Aorta (tissue), 5 donors: ENCODE measurements at places on chromosomes 3 and 15. TPM values are rescaled to one million over a fixed set of nuclear protein-coding genes. Genes with fewer than 3 reads are reported as not detected.

DNA sequence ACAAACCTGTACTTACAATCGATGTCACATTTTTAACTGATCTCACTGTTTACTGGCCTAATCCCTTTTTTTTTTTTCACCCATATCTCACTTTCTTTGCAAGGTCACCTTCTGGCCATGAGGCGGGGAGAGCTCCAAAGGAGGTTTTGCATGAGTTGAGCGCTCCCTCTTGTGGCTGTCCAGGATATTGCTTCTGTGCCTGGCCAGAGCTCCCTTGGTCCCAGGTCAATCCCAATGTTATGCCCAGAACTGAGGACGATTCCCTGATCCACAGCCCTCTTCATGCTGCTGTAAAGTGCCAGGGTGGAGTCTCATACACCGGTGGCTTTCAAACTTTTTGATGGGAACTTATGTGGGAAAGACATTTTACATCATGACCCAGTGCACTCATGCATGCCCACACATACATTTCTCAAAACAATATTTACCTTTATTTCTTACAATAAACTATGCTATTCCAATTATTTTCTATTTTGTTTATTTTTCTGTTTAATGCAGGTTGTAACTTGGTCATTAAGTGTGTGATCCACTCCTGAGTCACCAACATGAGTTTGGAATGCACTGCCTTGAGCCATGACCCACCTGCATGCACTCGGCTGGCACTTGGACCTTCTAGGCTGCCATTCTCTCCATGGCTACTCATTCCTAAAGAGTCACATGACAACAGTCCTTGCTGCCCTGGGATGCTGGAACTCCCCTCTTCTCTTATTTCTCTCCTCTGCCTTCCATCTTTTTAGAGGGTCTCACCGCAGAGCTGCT, 9.6 kb upstream of the SST start:
- DNase-seq, result peak; percentile 90

GRCh38 chr3:53570709-53571108, 76.3 kb downstream of the CACNA1D start:
- no peak for DNase-seq

CEP63 gene
- 29.7 TPM for total RNA-seq

DNA sequence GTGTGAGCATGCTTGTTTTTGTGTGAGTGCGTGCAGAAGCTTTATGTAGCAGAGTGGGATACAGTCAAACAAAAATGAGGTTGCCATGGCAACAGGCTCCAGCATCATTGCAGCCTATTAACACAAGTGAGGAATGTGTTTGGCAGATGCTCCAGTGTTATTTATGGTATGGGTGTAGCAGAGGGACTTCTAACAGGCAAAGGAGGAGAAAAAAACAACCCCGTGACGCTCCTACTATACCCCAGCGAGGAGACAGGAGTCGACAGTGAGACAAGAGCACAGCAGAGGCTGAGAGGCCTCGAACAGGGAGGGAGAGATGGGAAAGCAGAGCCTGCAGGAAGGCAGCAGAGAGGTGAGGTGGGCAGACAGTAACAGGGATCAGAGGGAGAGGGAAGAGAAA, 4.9 kb downstream of the ADCY5 start:
- DNase-seq, result no peak

CHRNA7 gene
- 3.5 TPM for total RNA-seq

PHC3 gene
- total RNA-seq, result 131 TPM

- no peak for DNase-seq
Observed at GRCh38 chr3:31352331-31352730, 180.4 kb upstream of the STT3B start.

DNA sequence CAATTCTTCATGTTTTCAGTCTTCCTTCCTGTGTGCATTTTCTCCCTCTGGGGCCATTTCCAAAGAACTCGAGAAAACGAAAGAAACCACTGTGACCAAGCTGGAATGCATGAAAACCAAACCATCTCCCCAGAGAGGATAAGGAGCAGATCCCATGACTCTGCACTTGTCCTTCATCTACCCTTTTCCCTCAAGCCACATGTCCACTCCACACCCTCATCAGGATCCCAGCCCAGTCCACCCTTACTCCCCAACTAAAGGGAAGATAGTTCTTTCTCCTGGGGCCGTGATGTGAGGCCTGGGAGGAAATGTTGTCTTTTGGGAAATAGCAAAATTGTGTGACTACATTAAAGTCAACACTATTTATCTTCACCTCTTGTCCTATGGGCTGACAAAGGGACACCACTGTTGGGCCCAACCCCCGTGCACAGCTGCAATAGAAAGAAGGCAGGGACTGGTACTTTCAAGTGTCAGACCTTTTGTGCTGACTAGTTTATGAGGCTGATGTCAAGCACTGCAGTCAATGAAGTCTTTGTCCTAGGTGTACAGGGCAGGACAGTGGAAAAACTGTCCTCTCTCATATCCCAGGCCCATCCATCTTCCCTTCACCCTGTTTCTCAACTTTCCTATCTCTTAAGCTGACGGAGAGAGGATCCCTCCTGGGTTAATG, 487.1 kb upstream of the NR2F2 start:
- DNase-seq, result no peak

GRCh38 chr3:187193181-187193580, 4.1 kb upstream of the RTP1 start:
- no peak for DNase-seq

GRK7 gene
- not detected for total RNA-seq

DNA sequence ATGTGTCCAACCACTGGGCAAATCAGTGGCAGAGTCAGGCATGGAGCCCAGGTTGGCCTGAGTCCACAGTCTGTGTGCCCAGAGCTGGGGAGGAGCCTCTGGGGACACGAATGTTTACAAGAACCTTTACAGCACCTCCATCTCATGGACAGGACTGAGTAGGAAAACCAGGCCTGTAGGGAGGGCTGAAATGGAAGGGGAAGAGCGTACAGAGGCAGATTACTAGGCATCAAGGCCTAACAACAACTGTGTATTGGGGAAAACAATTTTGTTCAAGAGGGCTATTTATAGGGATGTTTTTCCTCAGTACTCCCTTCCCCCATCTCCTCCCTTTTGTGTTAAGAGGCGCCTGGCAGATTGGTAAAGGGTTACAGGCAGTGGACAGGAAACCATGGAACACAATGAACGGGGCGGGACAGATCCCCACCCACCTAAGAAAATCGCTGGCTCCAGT, 15.1 kb upstream of the ARHGAP31 start:
- peak; percentile 62 for DNase-seq

- DNase-seq, result no peak
Observed at GRCh38 chr3:43126536-43126935, 20.7 kb upstream of the POMGNT2 start.

PTX3 gene
- 3.9 TPM for total RNA-seq

- DNase-seq, result no peak
Observed at GRCh38 chr3:128395046-128395445, 71.6 kb downstream of the DNAJB8 start.

DNA sequence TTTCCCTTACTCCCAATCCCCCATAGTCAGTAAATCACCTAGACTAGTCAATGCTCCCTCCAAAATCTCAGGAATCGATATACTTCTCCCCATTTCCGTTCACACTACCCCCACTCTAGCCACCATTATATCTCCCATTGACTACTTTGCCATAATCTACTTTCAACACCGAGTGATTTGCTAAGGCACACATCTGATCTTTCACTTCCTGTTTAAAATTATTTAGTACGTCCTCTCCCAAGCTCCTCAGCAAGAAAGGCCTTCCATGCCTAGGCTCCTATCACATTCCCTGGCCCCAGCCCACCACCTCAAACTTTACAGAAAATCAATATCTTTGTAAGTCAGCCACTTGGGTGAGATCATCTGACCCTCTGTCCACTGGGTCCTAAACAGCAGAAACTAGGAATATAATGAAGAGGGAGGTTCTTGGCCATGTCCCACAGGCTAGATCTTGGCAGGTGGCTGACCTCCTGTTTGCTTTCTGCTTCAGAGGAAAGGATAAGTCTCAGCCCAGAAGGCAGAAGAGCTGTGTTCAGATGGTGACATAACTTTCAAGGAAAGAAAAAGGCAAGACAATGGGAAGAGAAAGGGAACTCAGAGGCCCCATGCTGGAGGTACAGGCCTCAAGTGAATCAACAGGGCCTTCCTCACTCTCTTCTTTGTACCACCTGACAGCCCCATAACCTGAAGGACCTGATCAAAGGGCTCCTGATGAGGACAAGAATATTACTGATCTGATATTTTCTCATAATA, 103.0 kb downstream of the RPL22L1 start:
- no peak for DNase-seq

DNA sequence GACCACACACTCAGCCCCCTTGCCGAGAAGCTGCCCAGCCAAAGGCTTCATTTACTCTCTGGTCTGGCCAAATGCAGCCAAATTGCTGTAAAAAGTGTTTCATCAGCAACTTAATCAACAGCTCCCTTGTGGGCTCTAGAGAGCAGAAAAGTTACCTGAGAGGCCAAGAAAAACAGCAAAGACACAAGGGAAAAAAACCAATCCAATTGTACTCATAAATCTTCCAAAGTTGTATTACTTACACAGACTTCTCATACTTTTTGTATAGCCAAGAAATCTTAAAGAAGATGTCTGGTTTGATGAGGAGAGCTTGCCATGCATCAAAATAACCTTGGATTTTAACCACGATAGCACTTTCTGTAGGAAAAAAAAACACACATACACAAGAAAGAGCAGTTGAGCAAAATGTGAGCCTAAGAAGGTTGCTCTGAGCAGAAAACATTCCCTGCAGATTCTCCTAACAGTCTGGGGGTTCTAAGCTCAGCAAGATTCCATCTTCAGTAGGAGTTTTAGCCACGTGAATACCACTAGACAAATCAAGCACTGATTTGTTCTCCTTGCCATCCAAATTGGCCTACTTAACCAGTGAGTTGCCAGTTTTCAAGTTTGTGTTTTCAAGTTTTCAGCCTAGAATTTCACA, 120.0 kb downstream of the CYP19A1 start:
- no peak for DNase-seq

KBTBD13 gene
- total RNA-seq, result 1.5 TPM

CLDN1 gene
- total RNA-seq, result 1.8 TPM

RAB7A gene
- total RNA-seq, result 211 TPM

PCYT1A gene
- 65.0 TPM for total RNA-seq
